Activated T-helper 2 cell treated with anti-CD3 and anti-CD28 coated beads, Interferon-gamma antibody, Interleukin-2, Interleukin-4, amounts not matched to agents 10 μg/mL and 5 μg/mL and 100 μg/mL, durations not matched to agents 14 hours and 24 hours and 36 hours (primary cell): ENCODE measurements at places on chromosomes 1 and 21.

- H3K36me3 ChIP-seq: no peaks in the 10 kb centered on the region
- no peak within 1 kb of the TSS for H3K27ac ChIP-seq
- H3K27me3 ChIP-seq: peaks cover 13% of the 10 kb centered on the region
- DNase-seq: no peak
Measured at GRCh38 chr1:21811875-21812305, at the start of gene LDLRAD2. Gene LDLRAD2, plus strand, starts transcription at chr1:21812265. Its CDS starts 187 bp downstream, at chr1:21812452.

DNA sequence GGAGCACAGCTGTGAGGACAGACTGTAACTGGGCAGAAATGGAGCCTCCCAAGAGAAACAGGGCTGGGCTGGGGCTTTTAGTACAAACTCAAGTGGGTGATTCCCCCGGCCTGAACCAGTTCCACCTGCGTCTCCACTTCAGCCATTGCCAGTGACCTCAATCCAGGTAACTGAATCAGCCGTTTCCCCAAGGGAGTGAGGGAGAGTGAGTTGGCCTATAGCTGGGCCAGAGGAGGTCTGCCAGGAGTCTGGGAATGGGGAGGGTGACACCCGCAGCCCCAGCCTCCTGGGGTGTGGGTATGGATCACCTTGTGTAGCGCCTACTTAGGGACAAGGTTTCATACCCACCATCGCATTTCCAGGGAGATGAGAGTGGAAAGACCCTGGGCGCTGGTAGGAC lies 8.5 kb downstream of the SLC26A9 start:
- no peaks in the 10 kb centered on the region for H3K4me1 ChIP-seq
- peaks cover 25% of the 10 kb centered on the region for H3K27me3 ChIP-seq
- DNase-seq: no peak
- H3K27ac ChIP-seq: no peak overlapping the region
- H3K36me3 ChIP-seq: no peaks in the 10 kb centered on the region

GRCh38 chr21:34112316-34113033 lies 39.1 kb downstream of the MRPS6 start:
- no peak overlapping the region for H3K4me3 ChIP-seq
- peaks cover 48% of the 10 kb centered on the region for H3K4me1 ChIP-seq
- no peaks in the 10 kb centered on the region for H3K27me3 ChIP-seq
- peaks cover 84% of the 10 kb centered on the region for H3K36me3 ChIP-seq

DNA sequence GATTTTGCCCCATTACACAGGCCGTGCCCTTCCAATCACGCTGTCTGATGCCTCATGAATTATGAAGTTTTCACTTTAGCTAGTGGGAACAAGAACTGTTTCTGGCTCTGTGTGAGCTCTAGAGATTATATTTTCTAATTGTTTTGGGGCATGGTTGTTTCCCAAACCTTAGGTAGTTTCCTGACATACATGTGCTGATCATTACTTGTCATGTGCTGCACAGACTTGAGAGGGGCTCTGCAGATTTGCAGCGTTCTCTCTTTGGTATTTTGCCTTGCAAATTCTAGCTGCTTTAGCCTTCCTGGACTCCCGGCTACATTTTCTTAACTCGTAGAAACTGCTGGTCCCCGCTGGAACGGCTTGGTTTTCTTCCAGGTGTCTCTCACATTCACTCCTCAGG lies 142.1 kb upstream of the IVNS1ABP start:
- H3K27me3 ChIP-seq: no peaks in the 10 kb centered on the region
- peaks cover 4% of the 10 kb centered on the region for H3K4me1 ChIP-seq
- no peaks in the 10 kb centered on the region for H3K36me3 ChIP-seq
- no peak for DNase-seq
- no peak overlapping the region for H3K4me3 ChIP-seq
- H3K27ac ChIP-seq: no peak overlapping the region

DNA sequence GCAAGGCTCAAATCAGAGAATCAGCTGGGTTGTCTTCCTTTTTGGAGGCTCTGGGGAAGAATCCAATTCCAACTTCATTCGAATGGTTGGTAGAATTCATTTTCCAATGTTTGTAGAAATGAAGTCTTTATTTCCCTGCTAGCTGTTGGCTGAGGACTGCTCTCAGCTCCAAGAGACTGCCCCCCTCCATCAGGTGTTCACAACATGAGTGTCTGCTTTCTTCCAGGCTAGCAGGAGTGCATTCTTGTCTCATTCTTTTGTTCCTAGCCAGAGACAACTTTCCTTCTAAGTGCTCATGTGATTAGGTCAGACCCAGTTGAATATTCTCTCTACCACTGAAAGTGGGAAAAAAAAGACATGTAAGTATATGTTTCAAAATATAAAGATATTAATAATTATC lies 95.2 kb downstream of the HLX start:
- no peak for DNase-seq
- no peaks in the 10 kb centered on the region for H3K27me3 ChIP-seq
- no peak overlapping the region for H3K4me3 ChIP-seq

DNA sequence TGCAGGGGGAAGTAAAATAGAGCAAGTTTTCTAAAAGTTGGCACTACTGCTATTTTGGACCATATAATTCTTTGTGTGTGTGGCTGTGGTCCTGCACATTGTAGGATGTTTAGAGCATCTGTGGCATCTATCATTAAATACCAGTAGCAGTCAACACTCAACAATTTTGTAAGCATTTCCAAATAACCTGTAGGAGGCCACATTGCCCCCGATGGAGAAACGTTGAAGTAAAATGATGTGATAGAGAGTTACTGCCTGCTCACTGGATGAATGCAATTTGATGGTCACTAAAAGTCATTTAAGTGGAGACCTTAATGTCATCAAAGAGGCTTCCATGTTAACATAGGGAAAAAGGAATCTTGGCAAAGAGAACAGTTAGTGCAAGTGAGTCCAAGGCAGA lies 560.8 kb downstream of the NEGR1 start:
- H3K4me1 ChIP-seq: no peaks in the 10 kb centered on the region
- no peaks in the 10 kb centered on the region for H3K36me3 ChIP-seq
- no peak overlapping the region for H3K27ac ChIP-seq
- no peak overlapping the region for H3K4me3 ChIP-seq
- H3K27me3 ChIP-seq: no peaks in the 10 kb centered on the region

DNA sequence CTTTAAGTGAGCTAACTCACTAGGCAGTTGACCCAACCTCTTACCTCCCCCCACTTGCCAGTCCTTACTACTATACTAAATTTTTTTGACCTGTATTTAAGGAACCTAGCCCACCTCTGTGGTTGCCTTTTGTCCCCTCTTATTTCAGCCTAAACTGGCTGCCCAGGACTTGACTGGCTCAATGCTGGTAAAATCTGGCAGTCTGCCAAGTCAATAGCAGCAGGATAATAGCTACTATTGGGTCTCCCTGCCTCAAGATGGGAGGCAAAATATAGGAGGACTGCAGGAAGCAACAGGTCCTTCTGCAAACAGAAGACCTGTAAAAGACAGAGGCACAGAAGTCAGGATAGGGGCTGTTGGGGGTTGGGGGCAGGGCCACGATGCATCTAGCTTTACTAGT lies 144.2 kb upstream of the POGK start:
- no peaks in the 10 kb centered on the region for H3K27me3 ChIP-seq
- H3K27ac ChIP-seq: no peak overlapping the region
- H3K36me3 ChIP-seq: no peaks in the 10 kb centered on the region
- H3K4me1 ChIP-seq: no peaks in the 10 kb centered on the region
- DNase-seq: no peak

DNA sequence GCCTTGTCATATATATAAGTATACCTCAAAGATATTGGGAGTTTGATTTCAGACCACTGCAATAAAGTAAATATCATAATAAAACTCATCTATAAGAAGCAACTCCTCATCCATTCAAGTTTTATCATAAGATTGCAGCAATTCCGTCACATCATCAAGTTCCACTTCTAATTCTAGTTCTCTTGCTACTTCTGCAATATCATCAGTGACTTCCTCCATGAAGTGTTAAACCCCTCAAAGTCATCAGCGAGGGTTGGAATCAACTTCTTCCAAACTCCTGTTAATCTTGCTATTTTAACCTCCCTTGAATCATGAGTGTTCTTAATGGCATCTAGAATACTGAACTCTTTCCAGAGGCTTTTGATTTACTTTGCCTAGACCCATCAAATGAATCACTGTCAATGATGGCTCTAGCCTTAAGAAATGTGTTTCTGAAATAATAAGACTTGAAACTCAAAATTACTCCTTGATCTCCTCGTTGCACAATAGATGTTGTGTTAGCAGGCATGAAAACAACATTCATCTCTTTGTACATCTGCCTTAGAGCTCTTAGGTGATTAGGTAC lies 88.3 kb downstream of the RPE65 start:
- H3K4me1 ChIP-seq: no peaks in the 10 kb centered on the region
- H3K27ac ChIP-seq: no peak overlapping the region
- peaks cover 1% of the 10 kb centered on the region for H3K27me3 ChIP-seq
- H3K4me3 ChIP-seq: no peak overlapping the region
- DNase-seq: no peak
- no peaks in the 10 kb centered on the region for H3K36me3 ChIP-seq

- no peak overlapping the region for H3K27ac ChIP-seq
- H3K27me3 ChIP-seq: no peaks in the 10 kb centered on the region
- H3K4me1 ChIP-seq: peaks cover 40% of the 10 kb centered on the region
- no peak overlapping the region for H3K4me3 ChIP-seq
- peaks cover 41% of the 10 kb centered on the region for H3K36me3 ChIP-seq
- DNase-seq: no peak
Measured at GRCh38 chr1:214515544-214516433, 35.6 kb downstream of the PTPN14 start.

DNA sequence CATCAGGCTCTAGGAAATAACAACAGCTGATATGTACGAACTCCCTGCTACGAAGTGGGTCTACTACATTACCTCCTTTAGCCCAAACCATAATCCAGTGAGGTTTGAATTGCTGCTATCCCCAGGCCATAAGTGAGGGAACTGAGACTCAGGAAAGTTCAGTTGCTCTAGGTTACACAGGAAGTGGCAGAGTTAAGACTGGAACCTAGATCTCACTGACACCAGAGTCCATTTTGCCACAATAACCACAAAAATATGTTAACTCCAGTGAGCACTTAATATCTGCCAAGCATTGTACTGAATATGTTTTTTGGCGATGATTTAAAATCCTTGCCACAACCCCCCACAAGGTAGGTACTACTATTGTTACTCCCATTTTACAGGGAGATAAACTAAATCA lies 8.9 kb upstream of the TADA1 start:
- peaks cover 39% of the 10 kb centered on the region for H3K27me3 ChIP-seq
- H3K36me3 ChIP-seq: no peaks in the 10 kb centered on the region
- peaks cover 16% of the 10 kb centered on the region for H3K4me1 ChIP-seq
- no peak overlapping the region for H3K27ac ChIP-seq
- DNase-seq: no peak
- H3K4me3 ChIP-seq: no peak overlapping the region

DNA sequence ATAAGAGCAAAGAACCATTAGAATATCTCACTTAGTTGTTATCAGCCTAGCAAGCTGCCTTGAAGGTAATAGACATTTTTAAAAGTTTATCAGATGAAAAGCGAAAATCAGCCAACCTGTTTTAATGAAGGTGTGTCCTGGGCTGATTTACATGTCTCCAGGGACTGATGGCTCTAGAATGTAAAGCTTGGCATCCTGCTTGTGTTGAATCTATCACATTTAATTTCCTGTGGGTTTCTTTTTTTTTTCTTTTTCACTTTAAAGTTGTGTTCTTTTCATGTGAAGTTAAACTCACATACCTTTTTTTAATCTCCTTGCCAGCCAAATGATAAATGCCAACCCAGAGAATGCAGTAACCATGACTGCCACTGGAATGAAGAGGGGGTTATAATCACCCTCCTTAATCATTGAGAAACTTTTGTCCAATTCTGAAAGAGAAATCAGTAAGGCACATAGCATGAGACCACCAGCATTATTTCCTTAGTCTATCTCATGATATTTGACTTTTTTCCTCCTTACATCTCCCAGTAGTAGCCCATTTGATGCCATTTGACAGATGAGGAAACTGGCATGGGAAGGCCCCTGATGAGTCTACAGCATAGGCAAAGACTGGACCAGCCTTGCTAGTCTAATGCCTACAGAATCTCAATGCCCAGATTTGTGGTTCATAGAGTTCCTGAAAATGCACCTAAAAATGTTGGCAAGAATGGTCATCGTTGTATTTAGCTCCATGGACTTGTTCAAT lies 10.0 kb downstream of the SELL start:
- no peak for DNase-seq
- H3K4me1 ChIP-seq: peaks cover 93% of the 10 kb centered on the region
- no peaks in the 10 kb centered on the region for H3K27me3 ChIP-seq
- H3K36me3 ChIP-seq: peaks cover 90% of the 10 kb centered on the region

DNA sequence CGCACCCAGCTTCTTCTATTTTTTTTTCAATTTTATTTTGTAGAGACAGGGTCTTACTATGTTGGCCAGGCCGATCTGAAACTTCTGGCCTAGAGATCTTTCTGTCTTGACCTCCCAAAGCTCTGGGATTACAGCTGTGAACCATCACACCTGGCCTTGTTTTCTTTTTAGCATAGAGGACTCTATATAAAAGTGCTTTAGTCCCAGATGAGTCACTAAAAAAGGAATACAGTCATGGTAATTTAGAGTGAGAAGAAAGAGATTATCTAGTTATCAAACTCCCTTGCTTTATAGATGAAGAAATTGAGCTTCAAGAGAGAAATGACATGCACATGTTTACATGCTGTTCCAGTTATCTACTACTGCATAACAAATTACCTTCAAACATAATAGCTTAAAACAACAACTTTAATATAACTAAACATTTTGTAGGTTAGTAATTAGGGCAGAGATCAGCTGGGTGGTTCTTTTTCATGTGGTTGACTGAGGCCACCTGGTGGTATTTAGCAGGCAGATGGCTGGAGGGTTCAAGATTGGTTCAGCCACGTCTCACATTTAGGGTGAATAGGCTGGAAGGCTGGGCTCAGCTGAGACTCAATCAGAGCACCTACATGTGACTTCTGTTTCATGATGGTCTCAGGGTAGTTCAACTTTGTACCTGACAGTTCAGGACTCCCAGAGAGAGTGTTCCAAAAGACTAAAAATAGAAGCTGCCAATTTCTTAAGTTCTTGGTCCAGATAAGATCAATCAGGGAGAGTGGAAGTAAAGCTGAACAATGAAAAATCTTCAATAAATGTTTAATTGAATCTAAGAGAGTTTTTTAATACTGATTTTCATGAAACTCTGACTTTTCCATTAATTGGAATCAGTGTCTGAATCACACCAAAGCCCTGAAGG lies 16.9 kb upstream of the MTF2 start:
- peaks cover 5% of the 10 kb centered on the region for H3K4me1 ChIP-seq
- H3K36me3 ChIP-seq: no peaks in the 10 kb centered on the region
- no peak for DNase-seq
- peaks cover 41% of the 10 kb centered on the region for H3K27me3 ChIP-seq
